Stimulated activated CD8-positive, alpha-beta memory T cell treated with anti-CD3 and anti-CD28 coated beads, Interleukin-4, amount 100 ng/mL, for 4 hours (primary cell): ENCODE measurements at places on chromosomes 13 and 19.

- no peak for DNase-seq
Observed at GRCh38 chr13:49298416-49298815, 50.7 kb downstream of the CDADC1 start.

- DNase-seq = no peak
Observed at GRCh38 chr13:73754727-73755292, 379.4 kb downstream of the KLF12 start.

- no peak for DNase-seq
Observed at GRCh38 chr19:21151460-21151859, 9.6 kb downstream of the ZNF431 start.

- no peak for DNase-seq
Observed at GRCh38 chr13:30510811-30511371, 45.2 kb upstream of the HMGB1 start.

GRCh38 chr13:113448545-113448884 is 4.8 kb downstream of the ADPRHL1 start:
- no peak for DNase-seq

GRCh38 chr13:23969647-23970046 is 72.3 kb upstream of the C1QTNF9B start:
- no peak for DNase-seq

DNA sequence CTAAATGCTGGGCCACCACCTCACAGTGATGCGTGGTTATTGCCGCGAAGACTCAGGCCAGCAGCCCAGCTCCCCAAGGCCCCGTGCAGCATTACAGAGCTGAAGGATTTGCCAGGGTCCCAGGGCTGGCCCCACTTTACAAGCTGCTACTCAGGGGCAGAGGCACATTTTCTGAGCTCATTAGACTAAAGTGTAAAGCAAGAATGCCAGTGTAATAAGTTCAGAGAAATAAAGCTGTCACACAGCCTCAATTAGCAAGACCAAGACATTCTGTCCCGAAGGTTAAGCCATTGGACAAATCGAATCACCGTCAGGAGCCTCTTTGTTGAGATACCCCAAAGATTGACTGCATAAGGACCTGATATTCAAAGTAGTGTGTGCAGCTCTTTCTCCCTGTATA is 428.4 kb downstream of the EFNB2 start:
- no peak for DNase-seq

DNA sequence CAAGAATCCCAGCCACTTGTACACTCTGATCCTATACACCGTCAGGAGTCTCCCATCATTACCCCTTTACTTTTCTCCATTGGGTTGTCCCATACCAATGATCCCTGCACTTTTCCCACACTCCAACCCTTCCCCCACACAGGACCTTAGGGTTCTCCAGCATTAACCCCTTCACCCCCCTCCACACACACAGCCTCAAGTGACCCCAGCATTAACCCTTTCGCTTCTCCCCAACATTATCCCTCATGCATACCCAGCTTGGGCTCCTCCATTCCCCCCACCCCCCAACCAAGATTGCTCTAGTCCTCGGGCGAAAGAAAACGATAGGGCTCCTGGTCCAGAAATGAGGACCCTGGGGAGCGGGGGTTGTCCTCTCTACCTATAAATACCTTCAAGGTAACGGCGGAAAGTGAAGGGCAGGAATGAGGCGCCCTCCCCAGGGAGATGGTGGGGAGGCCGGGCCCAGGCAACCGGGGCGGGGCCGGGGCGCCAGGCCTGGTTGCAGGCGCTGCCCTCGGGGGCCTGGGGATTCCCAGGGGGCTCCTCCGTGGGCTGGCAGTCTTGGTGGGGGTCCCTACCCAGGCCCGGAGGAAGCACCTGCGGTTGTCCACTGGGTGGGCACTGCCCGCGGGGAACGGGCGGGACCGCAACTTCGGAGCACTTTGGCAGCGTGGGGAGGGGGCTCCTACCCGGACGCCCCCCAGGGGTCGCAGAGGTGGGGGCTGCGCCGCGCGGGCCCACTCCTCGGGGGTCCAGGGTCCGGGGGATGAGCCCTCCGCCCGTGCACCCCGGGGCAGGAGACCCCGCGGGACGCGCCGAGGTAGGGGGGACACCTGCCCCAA is 757 bp downstream of the WIZ start:
- DNase-seq = no peak

- DNase-seq = no peak
Observed at GRCh38 chr19:31600731-31601295, 251.6 kb upstream of the TSHZ3 start.

GRCh38 chr13:84903391-84903790 is 895.8 kb downstream of the SLITRK6 start:
- no peak for DNase-seq

- no peak for DNase-seq
Observed at GRCh38 chr13:25469169-25469525, 97.4 kb downstream of the ATP8A2 start.

- DNase-seq = no peak
Observed at GRCh38 chr13:84870190-84870589, 929.0 kb downstream of the SLITRK6 start.

- DNase-seq = no peak
Observed at GRCh38 chr13:97280478-97280877, 58.3 kb downstream of the MBNL2 start.

GRCh38 chr13:37944081-37944868 is 74.7 kb upstream of the TRPC4 start:
- DNase-seq = no peak

GRCh38 chr19:55131421-55131820 is 14.0 kb upstream of the PPP1R12C start:
- DNase-seq = no peak

DNA sequence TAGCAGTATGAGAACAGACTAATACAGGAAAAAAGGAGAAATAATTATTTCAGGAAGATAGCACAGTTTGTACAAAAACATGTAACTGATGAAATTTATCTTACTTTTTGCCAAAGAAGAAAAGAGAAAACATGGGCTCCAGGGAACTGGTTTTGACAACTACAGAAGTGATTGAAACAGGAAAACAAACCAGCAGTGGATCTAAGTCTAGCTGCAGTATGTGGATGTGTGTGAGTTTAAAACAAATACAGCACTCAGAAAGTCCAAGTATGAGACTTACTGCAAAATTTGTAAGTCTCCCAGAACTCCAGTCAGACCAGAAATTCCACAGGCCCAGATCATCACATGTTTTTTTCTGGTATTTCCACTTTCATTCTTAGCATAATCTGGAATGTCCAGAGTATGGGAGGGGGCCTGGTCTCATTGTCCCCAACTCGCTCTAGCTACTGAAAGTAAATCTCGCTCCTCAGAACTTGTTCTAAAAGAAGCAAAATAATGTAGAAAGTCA is 259.5 kb downstream of the NHLRC3 start:
- no peak for DNase-seq

DNA sequence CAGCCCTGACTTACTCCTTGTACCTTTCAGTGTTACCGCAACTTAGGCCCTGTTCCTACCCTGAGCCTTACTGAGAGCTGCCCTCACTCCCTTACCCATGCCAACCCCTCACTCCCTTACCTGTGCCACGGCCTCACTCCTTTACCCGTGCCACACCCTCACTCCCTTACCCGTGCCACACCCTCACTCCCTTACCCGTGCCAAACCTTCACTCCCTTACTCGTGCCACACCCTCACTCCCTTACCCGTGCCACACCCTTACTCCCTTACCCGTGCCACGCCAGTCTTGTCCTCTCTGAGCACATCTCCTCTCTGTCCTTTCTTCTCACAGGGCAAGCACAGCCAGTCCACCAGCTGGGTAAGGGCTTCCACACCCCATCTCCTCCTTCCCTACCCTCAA is 20.3 kb downstream of the AXL start:
- no peak for DNase-seq

GRCh38 chr13:100438059-100438788 is 150.4 kb downstream of the GGACT start:
- no peak for DNase-seq

- no peak for DNase-seq
Observed at GRCh38 chr19:12749938-12750521, 1.6 kb upstream of the BEST2 start.

- DNase-seq = peak; percentile 54
Observed at GRCh38 chr19:18251587-18252369, 22.5 kb downstream of the IQCN start.

GRCh38 chr13:62997038-62997599 is 1581.5 kb upstream of the PCDH20 start:
- DNase-seq = no peak

DNA sequence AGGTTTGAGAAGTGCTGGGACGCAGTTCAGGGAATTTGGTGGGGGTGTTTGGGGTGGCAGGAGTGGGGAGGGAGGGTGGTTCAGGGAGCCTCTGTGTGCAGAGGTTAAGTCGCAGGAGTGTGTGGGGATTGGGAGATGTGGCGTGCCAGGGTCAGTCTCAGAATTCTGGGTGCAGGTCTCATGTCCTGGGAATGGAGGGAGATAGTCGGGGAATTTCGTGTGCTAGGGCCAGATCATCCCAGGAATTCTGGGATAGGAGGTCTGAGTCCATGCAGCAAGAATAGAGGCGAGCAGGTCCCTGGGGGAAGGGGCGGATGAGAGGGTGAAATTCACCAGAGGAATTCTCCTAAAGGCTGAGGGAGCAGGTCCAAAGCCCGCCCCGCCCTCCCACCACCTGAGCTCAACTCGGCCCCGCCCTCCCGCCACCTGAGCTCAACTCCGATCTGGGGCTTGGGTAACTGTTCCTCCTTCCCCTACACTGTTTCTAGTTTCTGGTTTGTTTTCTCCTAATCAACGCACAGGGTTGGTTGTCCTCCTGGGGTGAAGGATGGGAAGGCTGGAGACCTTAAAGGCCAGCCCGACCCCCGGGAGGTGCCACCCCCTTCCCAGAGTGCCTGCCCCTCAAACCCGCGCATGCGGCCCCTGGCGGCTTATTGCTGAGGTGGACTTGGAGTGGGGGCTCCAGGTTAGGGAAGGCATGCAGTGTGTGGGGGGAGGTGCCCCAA is 15.2 kb downstream of the KCNC3 start:
- DNase-seq = no peak

DNA sequence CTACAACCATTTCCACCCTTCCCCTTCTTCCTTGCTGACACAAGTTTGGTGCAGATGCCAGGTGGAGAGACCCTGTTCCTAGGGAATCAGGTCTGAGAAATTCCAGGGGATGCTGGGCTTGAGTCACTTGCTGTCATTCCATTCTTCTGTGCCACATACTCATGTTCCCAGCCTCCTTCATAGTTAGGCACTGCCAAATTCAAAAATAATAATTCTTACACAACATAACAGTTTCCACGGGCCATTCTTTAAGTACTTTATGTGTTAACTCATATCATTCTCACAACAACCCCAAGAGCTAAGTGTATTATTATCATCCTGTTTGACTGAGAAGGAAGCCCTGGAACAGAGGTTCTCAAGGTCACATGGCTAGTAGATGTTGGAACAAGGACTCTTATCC is 27.1 kb upstream of the POMP start:
- no peak for DNase-seq

DNA sequence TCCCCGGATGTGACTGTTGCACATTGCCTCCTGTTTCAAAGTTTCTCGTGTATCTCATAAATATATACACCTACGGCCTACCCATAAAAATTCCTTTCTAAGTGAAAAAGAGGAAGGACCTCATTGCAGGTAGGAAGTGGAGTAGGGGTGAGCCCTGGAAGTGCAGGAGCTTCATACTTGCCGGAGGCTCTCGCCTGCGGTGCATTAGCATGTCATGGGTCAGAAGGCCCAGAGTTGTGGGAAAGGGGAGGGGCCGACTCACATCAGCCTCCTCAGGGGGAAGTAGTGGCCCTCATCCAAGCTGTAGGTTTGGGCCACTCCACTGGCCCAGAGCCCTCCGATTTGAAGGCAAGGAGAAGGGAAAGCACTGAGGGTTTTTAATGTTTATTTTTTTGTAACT is 26.0 kb upstream of the IRS2 start:
- no peak for DNase-seq

- DNase-seq = no peak
Observed at GRCh38 chr13:110338441-110339101, 31.5 kb downstream of the COL4A2 start.

DNA sequence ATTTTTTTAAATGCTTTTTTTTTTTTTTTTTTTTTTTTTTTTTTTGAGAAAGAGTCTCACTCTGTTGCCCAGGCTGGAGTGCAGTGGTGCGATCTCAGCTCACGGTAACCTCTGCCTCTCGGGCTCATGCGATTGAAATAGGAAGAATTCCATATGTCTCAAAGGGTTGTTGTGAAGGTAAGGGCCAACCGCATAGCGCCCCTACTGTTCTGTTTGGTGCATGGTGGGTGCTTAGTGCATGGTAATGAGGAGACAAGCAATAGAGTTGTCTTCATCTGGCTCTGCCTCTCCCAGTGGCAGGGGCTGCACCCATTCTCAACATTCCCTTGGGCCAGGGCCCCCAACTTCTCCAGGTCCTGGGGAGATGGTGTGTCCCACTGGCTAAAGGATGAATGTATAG is 68.7 kb downstream of the RASL11A start:
- DNase-seq = no peak

GRCh38 chr19:45812297-45812696 is 2.8 kb downstream of the RSPH6A start:
- no peak for DNase-seq

DNA sequence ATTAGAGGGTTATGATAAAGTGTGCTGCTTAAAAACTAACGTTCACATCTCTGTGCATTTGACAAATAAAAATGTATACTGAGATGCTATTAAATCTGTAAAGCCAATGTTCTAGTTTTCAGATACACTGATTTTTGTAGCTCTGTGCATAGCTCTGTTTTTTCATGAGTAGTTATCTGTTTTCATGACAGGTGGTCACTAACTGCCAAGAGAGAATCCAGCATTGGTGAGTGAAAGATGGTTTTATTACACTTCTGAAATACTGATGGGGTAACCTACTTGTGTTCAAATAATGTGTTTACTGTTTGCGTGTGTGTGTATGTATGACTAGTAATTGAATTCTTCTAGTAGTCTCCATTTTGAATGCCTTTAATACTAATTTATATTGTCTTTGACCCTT is 29.0 kb downstream of the URI1 start:
- DNase-seq = no peak

DNA sequence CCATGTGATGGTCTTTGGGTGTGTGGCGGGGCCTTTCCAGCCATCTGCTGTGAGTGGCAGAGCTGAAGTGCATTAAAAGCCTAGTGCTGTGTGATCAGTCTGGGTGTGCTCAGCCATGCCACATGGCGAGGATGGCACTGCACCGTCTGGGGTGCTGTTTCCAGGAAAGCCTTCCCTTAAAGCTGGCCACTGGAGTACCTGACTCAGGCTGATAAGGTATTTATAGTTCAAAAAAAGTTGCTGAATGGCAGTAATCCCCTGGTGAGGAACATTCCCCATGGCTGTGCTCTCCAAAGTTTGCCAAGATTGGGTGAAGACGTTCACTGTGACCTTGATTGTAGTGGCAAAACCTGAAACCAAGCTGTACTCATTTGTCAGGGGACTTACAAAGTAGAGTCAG is 6.0 kb downstream of the GPI start:
- DNase-seq = no peak

DNA sequence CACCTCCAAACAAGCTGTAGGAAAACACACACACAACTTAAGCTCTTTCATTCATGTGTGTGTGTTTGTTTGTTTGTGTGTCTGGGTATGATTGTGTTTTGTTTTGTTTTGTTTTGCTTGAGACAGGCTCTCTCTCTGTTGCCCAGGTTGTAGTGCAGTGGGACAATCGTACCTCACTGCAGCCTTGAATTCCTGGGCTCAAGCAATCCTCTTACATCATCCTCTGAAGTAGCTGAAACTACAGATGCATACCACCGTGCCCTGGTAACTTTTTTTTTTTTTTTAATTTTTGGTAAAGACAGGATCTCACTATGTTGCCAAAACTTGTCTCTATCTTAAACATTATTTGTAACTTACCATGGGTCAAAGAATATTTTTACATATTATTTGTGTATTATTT is 431.7 kb downstream of the SLITRK1 start:
- no peak for DNase-seq

- no peak for DNase-seq
Observed at GRCh38 chr13:41075034-41075433, 13.7 kb downstream of the WBP4 start.

GRCh38 chr13:59061621-59062020 is 1102.1 kb downstream of the DIAPH3 start:
- DNase-seq = no peak
